ENCODE measurements at places on chromosomes 4 and X.

- no peak for DNase-seq
These were observed at the start of gene STAP1 for GRCh38 chr4:67558493-67558892. STAP1 (plus strand) TSS chr4:67558727; CDS start chr4:67558810, 83 bp downstream.

DNA sequence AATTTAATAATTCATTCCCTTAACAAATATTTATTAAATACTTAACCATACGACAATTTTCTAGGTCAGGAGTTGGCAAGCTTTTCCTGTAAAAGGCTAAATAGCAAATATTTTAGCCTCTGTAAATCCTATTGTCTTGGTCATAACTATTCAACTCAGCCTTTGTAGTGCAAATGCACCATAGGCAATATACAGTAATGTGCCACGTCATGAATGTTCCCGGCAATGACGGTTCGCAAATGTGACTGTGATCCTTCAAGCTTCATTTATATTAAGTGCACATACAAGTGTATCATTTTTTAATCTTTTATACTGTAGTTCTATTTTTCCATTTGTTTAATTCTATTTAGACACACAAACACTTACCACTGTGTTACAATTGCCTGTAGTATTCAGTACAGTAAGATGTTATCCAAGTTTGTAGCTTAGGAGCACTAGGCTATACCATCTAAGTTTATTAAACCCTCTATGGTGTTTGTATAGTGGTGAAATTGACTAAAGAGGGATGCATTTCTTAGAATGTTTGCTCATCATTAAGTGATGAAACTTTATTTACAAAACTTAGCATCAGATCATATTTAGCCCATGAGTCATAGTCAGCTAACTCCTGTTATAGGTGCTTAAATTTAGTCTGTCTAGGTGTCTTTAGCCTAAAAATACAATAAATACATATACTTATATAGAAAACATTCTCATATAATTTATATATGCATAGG is 553.6 kb downstream of the STPG2 start:
- no peak for DNase-seq

GRCh38 chrX:101745046-101745445 is 85.4 kb upstream of the ARMCX2 start:
- no peak for DNase-seq

- DNase-seq = no peak
These were observed 51.1 kb downstream of the TXK start for GRCh38 chr4:48082956-48083355.

GRCh38 chr4:41205854-41206460 is 8.4 kb downstream of the APBB2 start:
- DNase-seq = no peak

GRCh38 chr4:98319021-98319420 is 57.8 kb downstream of the RAP1GDS1 start:
- DNase-seq = no peak

DNA sequence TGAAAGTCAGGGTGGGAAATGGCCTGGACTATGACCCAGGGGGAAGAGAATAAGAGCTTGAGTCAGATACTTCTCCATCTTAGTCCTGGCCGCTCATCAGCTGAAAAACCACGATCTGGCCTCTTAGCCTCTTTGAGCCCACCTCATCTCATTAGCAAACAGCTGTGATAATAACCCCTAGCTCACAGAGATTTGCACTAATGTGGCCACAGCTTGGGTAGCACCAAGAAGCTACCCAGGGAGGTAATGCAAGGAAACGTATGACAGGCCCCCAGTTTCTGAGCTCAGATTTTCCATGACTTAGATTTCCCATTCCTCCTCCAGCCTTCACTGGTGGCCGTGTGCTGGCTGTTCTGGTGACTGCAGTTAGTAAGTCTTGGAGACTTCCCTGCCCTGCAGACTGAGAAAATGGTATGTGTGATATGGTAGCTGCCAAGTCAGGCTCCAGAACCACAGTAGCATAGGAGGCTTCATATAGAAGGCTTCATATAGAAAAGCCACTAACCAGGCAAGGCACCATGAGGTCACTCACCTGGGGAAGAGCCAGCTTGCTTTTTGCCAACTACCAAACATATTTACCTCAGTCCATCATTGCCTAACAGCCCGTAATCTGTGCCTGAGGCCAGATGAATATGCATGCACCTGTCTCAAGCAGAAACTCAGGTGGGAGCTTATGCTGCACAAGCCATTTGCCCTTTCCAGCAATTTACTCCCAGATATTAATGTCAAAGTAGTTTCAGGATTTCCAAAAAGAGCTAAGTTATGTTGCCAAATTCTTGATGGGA is 51.4 kb upstream of the GABRE start:
- no peak for DNase-seq

DNA sequence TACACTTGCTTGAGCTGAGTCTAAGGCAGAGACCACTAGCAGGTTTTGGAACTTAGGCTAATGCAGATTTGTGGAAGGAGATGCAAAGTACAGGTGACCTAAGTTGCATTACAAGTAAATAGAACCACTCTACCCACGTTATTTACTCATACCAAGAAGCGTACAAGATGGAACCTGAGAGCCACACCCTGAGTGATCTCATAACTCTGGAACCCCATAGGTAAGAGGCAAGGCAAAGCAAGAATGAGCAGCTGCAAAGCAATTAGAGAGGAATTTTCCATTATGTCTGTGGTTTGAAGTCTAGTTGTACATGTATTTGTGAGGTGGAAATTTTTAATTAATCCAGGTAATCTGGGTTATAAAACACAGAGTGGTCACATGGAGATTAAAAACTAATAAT is 55.4 kb downstream of the CC2D2A start:
- DNase-seq = no peak

DNA sequence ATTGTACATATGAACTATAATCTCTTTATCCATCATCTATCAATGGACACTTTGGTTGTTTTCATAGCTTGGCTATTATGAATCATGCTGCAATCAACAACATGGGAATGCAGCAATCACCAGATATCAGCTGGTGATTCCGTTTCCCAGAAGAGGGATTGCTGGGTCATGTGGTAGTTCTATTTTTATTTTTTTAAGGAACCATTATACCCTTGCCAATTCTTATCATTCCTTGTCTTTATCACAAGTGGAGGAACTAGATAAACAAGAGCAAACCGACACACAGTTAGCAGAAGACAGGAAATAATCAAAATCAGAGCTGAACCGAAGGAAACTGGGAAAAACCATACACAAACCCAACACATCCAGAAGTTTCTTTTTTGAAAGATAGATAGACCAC is 14.5 kb upstream of the LNX1 start:
- no peak for DNase-seq

DNA sequence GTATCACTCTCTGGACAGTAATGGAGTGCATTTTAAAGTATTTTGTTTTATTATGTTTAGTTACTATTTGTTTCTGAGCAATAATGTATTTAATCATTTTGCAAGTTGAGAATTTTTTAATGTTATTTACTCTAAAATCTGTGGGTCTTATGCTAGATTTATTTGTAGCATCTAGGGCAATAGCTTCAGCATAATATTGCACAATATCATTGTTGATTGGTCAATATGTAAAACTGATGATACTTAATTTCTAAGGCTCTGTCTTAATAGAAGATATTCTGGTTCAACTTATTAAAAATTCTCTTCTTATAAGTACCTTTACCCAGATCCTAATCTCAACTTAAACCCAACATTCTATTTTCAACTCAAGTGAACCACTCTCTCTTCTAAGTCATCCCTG is 11.5 kb downstream of the SFRP2 start:
- DNase-seq = no peak

DNA sequence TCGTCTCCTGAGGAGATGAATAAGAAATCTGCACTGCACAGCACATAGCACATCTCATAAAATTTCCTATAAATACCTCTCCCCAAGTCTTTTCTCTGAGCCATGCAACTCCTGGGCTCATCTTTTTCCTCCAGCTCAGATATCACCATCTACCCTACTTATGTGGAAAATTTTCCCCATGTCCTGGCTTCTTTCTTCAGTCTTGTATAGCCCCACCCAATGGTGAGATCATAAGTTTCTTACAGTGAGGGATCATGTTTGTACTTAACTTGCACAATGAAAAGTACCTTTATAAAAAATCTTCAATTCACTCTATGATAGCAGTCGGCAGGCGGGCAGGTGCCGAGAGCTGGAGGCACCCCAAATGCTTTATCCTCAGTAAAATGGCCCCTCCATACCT is 198.6 kb upstream of the S100G start:
- DNase-seq = no peak

Data from HS-27A (cell line).